ENCODE measurements at places on chromosomes 12 and 14.

DNA sequence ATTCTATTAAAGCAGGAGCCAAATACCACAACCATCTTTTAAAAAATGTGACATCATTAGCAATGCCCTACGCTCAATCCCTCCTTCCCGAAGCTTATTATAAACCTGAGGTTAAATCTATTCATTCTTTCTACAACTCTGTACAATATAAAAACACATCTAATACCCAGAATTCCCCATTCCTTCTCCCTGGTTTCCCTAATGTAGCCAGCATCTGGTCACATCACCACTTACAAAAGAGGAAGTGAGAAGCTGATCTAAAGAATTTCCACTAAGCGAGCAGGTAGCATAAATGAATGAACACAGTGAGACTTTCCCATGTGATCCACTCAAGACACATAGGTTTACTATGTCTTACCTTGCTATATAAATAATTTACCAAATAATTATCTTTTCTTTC lies 90.4 kb downstream of the LRP6 start:
- DNase-seq: no peak

DNA sequence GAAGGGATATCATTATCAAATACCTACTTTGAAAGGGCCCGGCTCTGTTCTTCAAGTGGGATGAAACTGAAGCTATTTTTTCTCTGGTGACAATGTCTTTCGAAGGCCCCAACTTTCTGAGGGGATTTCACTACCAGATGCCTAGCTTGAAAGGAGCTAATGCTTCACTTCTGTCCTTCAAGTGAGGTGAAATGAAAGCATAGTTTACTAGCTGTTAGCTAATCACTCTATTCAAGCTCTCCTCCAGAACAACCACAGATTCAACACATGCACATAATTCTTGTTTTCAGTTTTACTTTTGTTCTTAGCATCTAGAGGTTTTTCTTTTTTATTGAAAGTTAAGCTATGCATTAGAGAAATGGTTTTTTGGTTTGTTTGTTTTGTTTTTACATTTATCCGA lies 571.4 kb downstream of the NOVA1 start:
- no peak for DNase-seq

DNA sequence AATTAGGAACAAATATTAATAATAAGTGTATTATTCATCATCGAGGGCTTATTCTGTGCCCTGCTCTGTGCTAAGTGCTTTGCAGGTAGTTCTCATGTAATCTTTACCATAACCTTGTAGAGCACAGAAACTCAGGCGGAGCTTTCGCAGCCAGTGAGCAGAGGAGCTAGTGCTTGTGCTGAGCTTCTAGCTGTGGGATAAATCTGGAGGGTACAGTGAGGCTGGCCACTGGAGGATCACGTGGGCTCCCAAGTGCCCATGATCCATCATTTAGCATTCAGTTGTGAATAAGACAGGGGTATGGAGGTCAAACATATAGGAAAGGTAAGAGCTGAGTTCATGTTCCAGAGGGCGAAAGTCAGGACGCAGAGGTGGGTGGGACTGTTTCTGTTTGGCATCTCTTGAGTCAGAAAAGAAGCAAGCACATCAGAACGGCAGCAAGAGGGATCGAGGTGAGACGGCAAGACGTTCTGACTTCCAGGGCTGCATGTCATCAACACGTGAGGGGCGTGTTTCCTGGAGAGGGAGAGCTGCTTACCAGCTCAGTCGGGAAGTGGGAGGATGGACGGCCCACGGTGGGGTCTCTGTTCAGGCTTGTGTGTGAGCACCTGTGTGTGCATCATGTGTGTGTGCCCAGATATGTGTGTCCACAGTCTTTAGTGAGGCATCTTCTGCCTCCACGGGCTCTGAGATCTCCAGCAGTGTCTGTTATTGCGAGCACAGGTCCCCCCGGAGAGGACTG lies 16.8 kb upstream of the KRT80 start:
- DNase-seq: no peak

- no peak for DNase-seq
These were observed 7.7 kb downstream of the ACVR1B start for GRCh38 chr12:51959211-51959610.

GRCh38 chr12:114952573-114953271 lies 268.7 kb upstream of the TBX3 start:
- DNase-seq: no peak

DNA sequence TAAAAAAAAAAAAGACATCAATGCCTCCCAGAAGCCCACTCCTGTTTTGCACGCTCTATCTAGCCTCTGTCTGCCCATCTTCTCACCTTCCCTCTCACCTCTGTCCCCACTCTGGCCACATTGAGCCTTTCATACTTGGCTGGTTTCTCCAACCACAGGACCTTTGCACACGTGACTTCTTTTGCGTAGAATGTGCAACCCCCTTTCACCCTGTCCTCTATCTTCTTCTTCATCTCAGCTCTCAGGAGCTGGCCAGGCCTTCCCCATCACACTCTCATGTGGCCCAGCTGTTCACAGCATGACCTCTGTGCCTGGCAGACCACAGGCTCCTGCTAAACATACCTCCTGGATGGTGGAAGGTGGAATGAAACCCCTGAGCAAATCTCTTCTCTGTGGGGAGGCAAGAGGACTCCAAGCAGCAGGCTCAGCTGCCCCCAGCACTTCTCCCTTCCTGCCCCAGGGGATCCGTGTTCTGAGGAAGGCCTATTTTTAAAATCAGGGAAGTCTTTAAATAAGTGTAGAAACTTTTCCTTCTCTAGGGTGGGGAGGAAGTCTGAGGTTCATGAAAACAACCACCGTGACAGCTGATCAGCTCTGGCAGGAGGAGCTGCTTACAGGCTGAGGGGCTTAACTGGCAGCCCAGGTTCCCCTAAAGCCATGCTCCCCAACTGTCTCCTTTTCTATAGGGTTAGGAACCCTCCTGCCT lies 11.6 kb downstream of the HVCN1 start:
- DNase-seq: no peak

DNA sequence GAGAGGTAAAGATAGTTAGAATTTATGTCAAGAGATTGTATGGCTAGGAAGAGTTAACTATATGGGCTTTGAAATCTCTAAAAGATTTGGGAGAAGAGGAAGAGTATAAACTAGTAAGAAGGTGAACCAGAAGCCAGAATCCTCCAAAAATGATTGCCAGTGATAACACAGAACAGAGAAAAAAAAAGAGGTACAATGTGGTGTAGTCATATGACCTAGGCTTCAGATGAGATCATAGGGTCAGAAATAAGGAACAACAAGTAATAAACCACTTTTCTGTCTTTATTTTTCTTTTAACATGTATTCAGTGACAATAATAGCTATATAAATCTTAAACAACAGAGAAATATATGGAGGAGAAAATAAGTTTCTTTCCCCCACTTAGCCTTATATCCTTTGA lies 2.0 kb upstream of the NECAP1 start:
- DNase-seq: no peak

- DNase-seq: no peak
These were observed 92.9 kb downstream of the ERC1 start for GRCh38 chr12:1083889-1084262.

- no peak for DNase-seq
These were observed 8.1 kb downstream of the OSBPL8 start for GRCh38 chr12:76551482-76551888.

DNA sequence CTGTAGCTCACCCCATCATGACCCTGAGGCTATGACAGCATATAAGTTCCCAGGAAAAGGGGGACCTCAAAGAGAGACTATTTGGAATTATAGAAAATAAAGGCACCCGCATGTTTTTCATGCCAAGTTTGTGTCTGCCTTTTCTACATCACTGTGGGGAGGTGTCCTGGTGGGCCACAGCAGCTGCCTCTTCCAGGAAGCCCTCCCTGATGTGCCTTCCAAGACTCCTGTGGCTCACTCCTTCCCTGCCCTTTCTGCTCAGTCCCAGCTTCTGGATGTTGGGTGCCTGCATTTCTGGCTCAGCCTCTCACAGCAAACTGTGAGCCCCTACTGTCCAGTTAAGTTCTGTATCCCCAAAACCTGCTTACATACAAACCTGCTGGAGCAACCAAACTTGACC lies 36.3 kb upstream of the BEGAIN start:
- no peak for DNase-seq

DNA sequence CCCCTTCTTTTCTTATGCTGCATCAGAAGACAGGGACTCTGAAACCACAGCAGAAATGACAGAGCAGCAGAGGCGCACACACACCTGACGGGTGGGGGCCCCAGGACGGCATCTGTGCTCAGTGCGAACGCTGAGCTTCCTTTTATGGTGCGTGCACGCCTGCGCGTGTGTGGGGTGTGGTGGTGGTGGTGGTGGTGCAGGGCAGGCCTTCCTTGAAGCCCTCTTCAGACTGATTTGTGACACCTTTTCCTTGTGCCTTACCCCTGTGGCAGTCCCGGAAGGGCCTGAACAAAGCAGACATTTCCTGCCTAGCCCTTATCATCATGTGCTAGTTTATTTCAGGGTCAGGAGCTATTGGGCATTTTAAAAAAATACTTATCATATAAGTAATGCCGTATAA lies 75.7 kb downstream of the TSPAN9 start:
- DNase-seq: no peak

- no peak for DNase-seq
These were observed 37.4 kb downstream of the MMAB start for GRCh38 chr12:109535863-109536250.

- no peak for DNase-seq
These were observed 29.1 kb upstream of the GPR132 start for GRCh38 chr14:105094193-105094907.

GRCh38 chr12:50749459-50749882 lies 14.4 kb upstream of the ATF1 start:
- DNase-seq: no peak

DNA sequence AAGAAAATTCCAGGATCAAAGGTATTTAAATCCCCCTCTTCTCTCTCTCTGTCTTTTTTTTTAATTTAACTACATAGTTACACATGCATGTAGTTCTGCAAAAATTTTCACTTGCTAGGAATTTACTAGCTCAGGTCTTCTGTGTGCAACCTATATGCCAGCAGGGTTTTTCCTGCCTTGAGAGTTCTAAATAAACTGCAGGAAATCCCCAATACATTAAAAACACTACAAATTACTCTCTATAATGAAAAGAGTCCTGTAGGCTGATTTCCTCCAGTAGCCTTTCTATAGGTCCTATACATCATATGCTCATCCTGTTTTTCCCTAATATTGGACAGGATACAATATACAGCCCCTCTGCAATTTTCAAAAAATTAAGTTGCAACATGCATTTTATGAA lies 27.7 kb upstream of the ATXN7L3B start:
- DNase-seq: no peak

GRCh38 chr14:23137192-23137812 lies 18.2 kb upstream of the CEBPE start:
- DNase-seq: no peak

DNA sequence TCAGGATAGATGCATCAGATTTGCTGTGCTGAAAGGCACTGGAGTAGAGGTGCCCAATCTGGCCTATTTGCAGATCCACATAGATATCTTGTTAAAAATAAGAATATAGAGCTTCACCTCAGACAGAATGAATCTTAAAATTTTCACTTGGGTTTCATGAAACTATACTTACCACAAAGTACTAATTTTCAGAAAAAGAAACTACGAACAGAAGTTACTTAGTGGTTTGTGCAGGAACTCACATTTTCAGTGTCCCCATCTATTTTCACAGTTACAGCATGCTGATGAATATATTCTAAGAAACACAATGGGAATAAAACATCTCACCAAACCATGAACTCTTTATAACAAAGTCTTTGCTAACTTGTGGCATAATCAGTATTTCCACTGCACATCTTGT lies 449.4 kb downstream of the RERGL start:
- no peak for DNase-seq

DNA sequence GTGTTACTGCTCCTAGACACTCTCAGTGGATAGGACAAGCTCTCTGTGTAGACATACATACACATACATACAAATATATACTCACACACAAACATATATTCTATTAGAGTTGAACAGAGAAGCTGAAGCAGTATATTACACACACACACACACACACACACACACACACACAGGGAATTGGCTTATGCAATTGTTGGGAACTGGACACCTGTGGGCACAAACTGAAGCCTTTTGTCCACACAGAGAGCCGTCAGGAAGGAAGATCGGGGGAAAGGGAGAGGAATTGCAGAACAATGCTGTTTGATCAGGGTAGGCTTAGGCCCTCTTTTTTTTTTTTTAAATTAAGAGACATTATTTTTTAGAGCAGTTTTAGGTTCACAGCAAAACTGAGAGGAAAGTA lies 180.7 kb upstream of the DDHD1 start:
- no peak for DNase-seq

DNA sequence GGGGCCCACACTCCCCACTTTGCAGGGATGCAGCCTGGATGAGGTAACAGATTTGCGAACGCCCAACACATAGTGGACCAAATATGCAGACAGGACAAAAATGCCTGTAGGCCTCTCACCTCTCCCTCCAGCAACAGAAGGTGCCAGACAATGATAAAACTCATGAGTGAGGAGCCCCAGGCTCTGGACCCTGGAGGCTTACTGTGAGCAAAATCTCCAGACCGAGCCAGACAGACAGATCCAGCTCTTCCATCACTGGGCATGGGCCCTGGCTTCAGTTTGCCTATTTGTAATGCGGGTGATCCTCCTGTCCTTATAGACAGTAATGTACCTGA lies 42.3 kb downstream of the IRF2BPL start:
- no peak for DNase-seq

Data from GM12892 (cell line).